CD4-positive, alpha-beta T cell treated with Interleukin-17A for 4 hours (primary cell): ENCODE measurements at places on chromosomes 13 and 19.

- no peak for DNase-seq
These were observed 1.7 kb downstream of the ITM2B start for GRCh38 chr13:48234566-48235340.

GRCh38 chr13:21748166-21748565 lies 77.3 kb downstream of the FGF9 start:
- DNase-seq: no peak

DNA sequence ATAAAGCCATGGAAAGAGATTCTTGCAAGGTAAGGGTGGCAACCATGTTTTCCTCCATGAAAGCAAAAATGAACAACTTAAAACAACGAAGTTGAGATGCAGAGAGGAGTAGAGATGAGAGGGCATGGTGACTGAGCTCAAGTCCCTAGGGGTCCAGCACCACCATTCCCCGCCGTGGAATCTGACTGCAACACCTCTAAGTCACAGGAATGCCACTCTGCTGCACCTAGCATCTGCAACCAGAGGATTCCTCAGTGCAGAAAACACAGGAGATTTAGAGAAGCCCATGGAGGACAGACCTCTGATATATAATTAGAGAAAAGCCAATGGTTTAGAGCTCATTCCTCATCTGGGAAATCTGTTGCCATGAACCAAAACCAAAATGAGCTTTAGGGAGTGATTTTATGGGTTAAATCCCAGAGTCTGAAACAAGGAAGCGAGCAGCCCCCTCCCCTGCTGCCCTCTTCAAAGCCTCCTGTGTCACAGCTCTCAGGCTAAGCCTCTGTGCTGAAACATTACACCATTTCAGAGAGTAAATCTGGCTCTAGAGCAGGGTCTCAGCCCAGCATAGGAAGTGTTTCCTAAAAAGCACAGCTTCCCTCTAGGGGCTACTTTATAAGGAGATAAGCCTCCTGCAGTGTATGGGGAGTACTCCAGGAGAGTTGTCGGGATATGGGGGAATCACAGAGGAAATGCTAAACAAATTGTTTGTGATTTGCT lies 1043.6 kb downstream of the UQCRFS1 start:
- DNase-seq: no peak

DNA sequence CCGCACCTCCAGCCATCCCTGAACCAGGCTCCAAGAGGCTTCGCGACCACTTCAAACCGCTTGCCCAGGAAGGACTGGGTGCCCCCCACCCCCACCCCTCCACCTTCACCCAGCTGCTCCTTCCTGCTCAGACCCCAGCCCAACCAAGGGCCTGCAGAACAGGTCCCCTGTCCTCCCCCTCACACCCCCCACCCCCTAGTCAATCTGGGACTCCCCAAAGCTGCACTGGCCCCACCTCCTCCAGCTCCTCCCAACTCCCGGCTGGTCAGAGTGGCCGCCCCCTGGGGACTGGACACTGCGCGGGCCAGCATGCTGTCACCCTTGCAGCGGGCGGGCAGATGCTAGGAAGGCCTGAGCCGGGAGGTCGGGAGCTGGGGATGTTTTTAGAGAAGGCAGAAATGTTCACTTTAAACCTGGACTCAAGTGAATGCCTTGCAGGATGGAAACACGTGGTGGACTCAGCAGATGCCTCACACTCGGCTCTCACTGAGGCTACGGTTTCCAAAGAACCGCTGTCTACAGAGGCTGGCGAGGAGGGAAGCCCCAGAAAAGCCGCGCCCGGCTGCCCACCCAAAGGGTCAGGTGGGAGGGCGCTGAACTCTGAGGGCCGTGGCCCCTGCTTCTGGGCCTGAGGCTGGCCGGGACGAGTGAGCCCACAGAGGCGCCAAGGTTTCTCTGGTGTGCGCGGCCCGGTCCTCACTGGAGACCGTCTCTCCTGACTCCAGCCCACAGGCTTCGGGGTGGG lies 8.0 kb downstream of the RPL36 start:
- DNase-seq: no peak

DNA sequence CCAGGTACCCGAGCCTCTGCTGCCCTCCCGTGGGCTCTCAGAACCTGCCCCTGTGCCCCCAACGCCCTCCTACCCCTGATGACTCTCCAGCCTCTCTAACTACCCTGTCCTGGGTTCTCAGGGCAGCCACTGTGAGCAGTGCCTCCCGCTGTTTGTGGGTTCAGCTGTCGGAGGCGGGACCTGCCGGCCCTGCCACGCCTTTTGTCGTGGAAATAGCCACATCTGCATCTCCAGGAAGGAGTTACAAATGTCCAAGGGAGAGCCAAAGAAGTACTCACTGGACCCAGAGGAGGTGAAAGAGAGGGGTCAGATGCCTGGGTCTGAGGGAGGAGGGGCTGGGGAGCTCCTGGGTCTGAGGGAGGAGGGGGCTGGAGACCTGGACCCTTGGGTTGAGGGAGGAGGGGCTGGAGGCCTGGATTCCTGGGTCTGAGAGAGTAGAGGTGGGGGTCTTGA lies 20.0 kb downstream of the CNFN start:
- no peak for DNase-seq

GRCh38 chr13:36920616-36921185 lies 663 bp upstream of the SMAD9 start:
- no peak for DNase-seq

- peak; percentile 91 for DNase-seq
These were observed 5.3 kb upstream of the CEACAM21 start for GRCh38 chr19:41570639-41571112.

DNA sequence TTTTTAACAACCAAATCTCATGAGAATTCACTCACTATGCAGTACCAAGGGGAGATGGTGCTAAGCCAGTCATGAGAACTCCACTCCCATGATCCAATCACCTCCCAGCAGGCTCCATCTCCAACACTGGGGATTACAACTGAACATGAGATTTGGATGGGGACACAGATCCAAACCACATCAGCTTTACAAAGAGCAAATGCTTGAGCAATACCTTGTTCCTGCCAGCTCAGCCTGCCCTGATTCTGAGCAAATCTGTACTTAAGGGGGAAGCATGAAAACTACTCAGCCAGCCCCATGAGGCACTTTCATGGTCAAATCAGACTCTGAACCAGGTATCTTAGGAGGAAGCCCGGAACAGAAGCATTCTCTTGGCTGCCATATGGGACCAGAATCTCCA lies 259.9 kb downstream of the TBC1D4 start:
- DNase-seq: no peak

DNA sequence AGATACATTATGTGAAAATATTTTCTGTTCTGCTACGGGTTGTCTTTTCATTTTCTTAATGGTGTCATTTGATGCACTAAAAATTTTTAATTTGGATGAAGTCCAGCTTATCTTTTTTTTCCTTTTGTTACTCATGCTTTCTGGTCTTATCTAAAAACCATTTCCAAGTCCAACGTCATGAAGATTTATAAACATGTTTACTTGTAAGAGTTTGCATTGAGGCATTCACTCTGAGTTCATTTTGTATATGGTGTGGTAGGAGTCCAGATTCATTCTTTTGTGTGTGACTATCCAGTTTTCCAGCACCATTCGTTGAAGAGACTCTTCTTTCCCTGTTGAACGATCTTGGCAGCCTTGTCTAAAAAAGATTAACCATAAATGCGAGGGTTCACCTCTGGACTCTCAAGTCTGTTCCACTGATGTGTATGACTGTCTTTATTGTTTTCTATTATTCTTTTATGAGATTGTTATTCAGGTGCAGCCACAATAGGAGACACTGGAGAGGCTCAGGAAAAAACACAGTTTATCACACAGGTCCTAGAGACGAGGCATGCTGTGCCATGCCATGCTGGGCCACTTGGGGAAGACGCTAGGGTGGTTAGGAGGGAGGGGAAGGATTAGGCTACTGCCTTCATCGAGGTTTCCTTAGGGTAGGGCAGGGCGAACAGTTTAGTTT lies 35.0 kb downstream of the NAA16 start:
- DNase-seq: no peak
